AG08396 (cell line): ENCODE measurements at places on chromosomes 4 and X.

- DNase-seq = peak; percentile 15
Measured at GRCh38 chrX:123188081-123188480, 4.0 kb downstream of the GRIA3 start.

GRCh38 chr4:160184884-160185283 is 1082.0 kb downstream of the RAPGEF2 start:
- DNase-seq = no peak

GRCh38 chrX:144616317-144616716 is 631.0 kb upstream of the SPANXN1 start:
- DNase-seq = no peak

GRCh38 chr4:39754309-39754708 is 56.4 kb downstream of the UBE2K start:
- no peak for DNase-seq

- DNase-seq = no peak
Measured at GRCh38 chr4:22680065-22680642, 12.6 kb upstream of the GBA3 start.

- DNase-seq = no peak
Measured at GRCh38 chrX:113392355-113392754, 551.7 kb upstream of the AMOT start.

DNA sequence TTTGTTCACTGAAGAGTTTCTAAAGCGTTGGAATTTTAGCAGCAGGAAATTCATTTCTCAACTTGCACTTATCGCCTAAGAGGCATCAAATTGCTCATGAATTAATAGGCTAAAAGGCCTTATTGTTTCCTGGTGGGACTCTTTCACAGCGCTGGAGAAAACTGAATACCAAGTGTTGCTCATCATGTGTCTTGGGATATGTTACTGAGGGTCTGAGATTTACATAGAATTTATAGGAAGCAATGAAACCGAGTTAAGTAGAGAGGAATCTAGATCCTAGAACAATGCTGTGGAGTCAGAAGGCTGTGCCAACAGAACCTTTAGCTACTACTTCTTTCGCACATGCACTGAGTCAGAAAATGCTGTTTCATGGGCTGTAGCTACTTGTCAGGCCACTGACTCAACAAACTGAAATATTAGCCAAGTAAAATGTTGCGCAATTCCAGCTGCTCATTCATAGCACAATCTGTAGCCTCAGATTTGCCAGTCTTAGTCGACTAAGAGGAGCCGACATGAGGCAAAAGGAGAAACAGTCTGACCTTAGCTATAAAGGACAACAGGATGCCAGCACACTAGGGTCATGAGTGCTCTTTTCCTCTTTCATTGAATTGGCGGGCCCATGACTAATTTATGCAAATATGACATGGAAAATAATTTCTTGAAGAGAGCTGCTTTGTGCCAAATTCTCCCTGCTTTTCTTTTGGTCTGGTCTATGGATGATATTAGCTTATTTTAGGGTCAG is 35.9 kb upstream of the CXCL8 start:
- peak; percentile 73 for DNase-seq

- peak; percentile 5 for DNase-seq
Measured at GRCh38 chrX:120514236-120514635, 45.1 kb upstream of the LAMP2 start.

GRCh38 chrX:16160729-16161128 is 6.6 kb upstream of the MAGEB17 start:
- DNase-seq = peak; percentile 86

DNA sequence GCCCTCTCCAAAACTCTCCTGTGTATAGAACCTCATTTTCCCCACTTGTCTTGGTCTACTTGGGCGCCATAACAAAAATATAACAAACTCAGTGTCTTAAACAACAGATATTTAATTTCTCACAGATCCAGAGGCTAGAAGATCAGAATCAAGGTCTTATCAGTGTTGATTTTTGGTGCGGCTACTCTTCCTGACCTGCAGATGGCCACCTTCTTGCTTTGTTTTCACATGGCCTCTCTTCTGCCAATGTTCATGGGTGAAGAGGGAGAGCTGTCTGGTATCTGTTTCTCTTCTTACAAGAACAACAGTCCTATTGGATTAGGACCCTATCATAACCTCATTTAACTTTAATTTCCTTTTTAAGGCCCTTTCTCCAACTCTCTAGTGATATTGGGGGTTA is 177.3 kb downstream of the PABPC4L start:
- no peak for DNase-seq

DNA sequence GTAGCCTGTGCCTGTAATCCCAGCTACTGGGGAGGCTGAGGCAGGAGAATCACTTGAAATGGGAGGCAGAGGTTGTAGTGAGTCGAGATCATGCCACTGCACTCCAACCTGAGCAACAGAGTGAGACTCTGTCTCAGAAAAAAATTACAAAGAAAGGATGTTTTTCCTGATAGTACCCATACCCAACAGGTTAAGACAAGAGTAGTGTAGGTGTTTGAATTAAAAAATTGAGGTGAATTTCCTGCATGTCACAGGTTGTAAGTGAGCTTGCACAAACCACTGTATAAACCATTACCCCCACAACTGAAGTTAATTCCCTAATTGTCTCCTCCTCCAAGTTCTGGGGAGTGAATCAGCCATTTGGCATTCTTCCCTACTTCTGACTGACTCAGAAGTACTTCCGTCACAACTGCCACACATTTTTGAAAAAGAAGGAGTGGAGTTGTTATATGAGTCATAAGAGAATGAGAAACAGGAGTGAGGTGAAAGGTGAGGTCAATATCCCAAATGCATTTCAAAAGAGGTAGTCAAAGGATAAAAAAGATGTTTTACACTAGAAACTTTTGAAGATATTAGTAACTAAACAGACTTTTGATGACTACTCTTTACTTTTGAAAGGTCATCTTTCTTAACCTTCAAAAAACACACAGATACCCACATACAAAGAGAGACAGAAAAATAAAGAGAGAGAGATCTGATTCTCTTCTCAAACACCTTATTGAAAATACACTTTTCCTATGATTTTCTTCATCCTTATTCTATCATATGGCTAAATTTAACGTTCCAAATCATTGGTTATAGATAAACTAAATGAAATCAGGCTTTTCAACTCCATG is 134.5 kb downstream of the BTC start:
- peak; percentile 72 for DNase-seq

GRCh38 chrX:50697691-50698090 is 116.3 kb downstream of the SHROOM4 start:
- peak; percentile 38 for DNase-seq
